ENCODE measurements at places on chromosomes 4 and X. TPM values are rescaled to one million over a fixed set of nuclear protein-coding genes. Genes with fewer than 3 reads are reported as not detected.

TMPRSS11E gene
- 2.0 TPM for total RNA-seq

HMGN5 gene
- 6.4 TPM for total RNA-seq

TLR6 gene
- 0.56 TPM for total RNA-seq

SRPX gene
- total RNA-seq: 2.6 TPM

GLOD5 gene
- total RNA-seq: not detected

PCDH11X gene
- 6.9 TPM for total RNA-seq

HOPX gene
- 42.1 TPM for total RNA-seq

STBD1 gene
- total RNA-seq: 4.1 TPM

TAF7L gene
- total RNA-seq: not detected

SSX4 gene
- not detected for total RNA-seq

GSPT2 gene
- 19.2 TPM for total RNA-seq

SUV39H1 gene
- total RNA-seq: 11.5 TPM

MRFAP1L1 gene
- total RNA-seq: 61.3 TPM

FGFR3 gene
- total RNA-seq: 44.3 TPM

ATOH1 gene
- 0.36 TPM for total RNA-seq

CPE gene
- total RNA-seq: 149 TPM

UCP1 gene
- total RNA-seq: 0.41 TPM

USP17L12 gene
- not detected for total RNA-seq

CPZ gene
- total RNA-seq: 4.9 TPM

CTAG1B gene
- total RNA-seq: not detected

TRIM61 gene
- 2.1 TPM for total RNA-seq

CYP4V2 gene
- 8.2 TPM for total RNA-seq

IL2 gene
- total RNA-seq: not detected

MAGEB2 gene
- total RNA-seq: not detected

PPBP gene
- total RNA-seq: 0.60 TPM

AREG gene
- total RNA-seq: 17.1 TPM

PI4K2B gene
- total RNA-seq: 14.1 TPM

SLC25A43 gene
- total RNA-seq: 7.0 TPM

MAGEB1 gene
- total RNA-seq: not detected

ETDA gene
- not detected for total RNA-seq

PCDH19 gene
- total RNA-seq: 122 TPM

Measured in type B pancreatic cell (in vitro differentiated cells).